ENCODE measurements at places on chromosomes 7 and 10.

DNA sequence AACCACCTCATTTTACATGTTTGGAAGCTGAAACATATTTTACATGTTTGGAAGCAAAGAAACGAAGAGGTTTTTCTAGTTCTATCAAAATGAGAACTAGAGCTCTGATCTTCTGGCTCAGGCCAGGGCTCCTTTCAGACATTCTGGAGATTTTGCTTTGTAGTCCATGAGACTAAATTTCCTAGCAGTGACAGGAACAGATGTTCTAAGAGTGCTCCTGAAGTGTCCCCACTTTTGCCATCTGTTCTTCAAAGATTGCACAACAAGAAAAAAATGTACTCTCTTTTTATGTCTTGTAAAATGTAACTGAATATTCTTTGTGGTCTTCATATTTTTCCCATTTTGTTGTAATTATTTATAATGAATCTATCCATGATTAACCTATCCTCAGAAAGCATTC is 196.4 kb upstream of the PCLO start:
- DNase-seq = no peak

- no peak for DNase-seq
Measured at GRCh38 chr10:113045147-113046055, 95.4 kb downstream of the TCF7L2 start.

- no peak for DNase-seq
Measured at GRCh38 chr7:126988022-126988421, 264.7 kb downstream of the GRM8 start.

- peak; percentile 54 for DNase-seq
Measured at GRCh38 chr7:108146070-108146842, 16.1 kb upstream of the LAMB4 start.

- DNase-seq = no peak
Measured at GRCh38 chr10:119656760-119657159, 5.6 kb downstream of the BAG3 start.

GRCh38 chr10:130921911-130922440 is 389.5 kb downstream of the TCERG1L start:
- no peak for DNase-seq

DNA sequence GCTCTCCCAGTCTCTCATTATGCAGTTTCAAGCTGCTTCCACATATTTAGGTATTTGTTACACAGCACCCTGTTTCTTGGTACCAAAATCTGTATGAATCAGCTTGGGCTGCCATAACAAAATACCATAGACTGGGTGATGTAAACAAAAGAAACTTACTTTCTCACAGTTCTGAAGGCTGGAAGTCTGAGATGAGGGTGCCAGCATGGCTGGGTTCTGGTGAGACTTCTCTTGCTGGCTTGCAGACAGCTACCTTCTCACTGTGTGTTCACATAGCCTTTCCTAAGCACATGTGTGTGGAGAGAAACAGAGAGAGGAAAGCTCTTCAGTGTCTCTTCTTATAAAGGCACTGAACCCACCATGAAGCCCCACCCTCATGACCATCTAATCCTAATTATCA is 15.7 kb upstream of the CBLL1 start:
- DNase-seq = no peak

DNA sequence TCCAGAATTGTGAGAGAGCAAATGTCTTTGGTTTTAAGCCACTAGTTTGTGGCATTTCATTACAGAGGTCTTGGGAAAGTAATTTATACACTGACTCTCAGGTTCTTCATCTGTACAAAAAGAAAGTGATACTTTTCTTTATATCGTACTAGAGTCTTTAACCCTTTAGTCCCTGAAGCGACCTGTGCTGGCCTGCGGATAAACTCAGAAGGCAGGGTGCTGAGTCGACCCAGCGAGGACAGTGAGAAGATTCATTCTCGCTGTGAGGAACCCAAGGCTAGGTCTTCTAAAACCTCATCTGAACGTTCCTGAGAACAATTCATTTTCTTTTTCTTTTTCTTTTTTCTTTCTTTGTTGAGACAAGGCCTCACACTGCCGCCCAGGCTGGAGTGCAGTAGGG is 514.2 kb upstream of the MGMT start:
- no peak for DNase-seq

- DNase-seq = no peak
Measured at GRCh38 chr7:51356849-51357516, 40.4 kb upstream of the COBL start.

GRCh38 chr7:92456236-92456635 is 9.0 kb downstream of the GATAD1 start:
- no peak for DNase-seq

DNA sequence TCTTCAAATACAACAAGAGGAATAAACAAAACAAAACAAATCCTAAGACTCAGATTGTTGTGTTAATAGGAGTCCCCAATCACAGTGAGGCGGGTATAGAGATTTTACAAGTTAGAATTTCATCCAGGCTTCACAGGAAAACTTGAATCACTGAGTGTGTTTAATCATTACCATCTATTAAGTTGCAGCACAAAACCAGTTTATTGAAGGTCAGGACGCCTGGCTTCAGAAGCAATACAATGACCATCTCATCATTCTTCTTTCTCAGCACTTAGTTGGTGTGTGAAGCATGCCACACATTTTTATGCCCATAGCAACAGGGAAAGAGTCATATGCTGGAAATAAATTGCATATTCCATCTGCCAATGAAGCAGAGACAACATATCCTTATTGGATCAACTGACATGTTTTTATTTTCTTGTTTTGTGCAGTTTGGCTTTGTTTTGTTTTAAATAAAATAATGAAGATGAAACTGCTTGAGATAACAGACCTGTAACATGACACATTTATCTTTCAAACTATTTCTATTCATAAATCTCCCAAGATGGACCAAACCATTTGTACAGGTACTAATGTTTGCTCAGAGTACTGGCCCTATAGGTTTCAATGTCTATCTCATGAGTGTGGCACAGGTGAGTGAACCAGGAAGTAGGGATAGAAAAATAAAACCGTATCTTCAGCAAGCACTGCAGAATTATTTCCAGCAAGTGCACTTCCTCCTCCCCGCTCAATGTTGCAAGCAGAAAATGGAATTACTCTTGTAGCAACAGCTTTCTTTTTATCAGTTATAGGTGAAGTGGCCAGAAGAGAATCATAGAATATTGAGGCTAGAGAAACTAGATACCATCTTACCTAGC is 40.4 kb downstream of the TAC1 start:
- DNase-seq = no peak

- DNase-seq = no peak
Measured at GRCh38 chr10:106857213-106857612, 307.3 kb downstream of the SORCS1 start.

GRCh38 chr10:75304741-75305390 is 69.1 kb upstream of the COMTD1 start:
- DNase-seq = no peak

DNA sequence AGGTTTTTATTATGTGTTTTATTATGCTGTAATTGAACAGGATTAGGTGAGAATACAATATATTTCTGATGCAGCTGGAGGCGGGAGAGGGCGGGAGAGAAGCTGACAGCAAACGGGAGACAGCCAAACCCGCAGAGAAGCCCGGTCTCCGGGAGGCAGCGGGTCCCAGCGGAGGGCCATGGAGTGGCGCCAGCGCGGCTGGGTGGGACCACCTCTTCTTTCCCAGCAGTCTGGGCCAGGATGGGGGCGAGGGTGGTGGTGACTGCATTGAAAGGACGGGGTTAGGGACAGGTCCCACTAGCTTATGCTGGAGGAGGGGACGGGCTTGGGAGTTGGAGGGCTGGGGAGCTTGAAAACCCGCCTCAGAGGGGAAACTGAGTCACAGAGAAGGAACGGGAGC is 14.5 kb upstream of the KAZALD1 start:
- DNase-seq = peak; percentile 21

GRCh38 chr10:49296836-49297235 is 2.1 kb upstream of the C10orf71 start:
- DNase-seq = peak; percentile 32

GRCh38 chr10:109207361-109207760 is 716.0 kb downstream of the XPNPEP1 start:
- DNase-seq = no peak

GRCh38 chr7:1757601-1758000 is 87.5 kb downstream of the ELFN1 start:
- no peak for DNase-seq

DNA sequence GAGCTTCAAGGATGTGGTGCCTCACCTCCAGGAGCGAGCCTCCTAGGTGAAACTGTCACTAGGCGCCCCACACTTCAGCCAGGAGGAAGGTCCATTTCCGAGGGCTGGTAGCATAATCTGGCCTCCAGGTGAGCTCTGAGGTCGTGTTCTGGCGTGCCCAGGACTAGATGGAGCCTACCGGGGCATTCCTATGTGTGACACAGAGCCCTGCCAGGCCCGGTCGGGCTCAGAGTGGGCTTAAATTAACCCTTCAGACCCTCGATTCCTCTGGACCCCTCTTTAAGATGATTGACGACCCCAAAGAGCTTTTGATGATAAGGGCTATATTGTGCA is 233.1 kb downstream of the EBF3 start:
- DNase-seq = no peak

DNA sequence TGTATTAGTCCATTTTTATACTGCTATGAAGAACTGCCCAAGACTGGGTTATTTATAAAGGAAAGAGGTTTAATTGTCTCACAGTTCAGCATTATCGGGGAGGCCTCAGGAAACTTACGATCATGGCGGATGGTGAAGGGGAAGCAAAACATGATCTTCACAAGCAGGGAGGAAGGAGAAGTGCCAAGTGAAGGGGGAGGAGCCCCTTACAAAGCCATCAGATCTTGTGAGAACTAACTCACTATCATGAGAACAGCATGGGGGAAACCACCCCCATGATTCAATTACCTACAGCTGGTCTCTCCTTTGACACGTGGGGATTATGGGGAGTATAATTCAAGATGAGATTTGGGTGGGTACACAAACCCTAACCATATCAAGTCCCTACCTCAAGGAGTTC is 85.4 kb downstream of the JAZF1 start:
- no peak for DNase-seq

GRCh38 chr7:103989785-103990767 is 618 bp upstream of the RELN start:
- peak; percentile 68 for DNase-seq

- DNase-seq = peak; percentile 35
Measured at GRCh38 chr7:16098585-16099179, 322.7 kb downstream of the CRPPA start.

DNA sequence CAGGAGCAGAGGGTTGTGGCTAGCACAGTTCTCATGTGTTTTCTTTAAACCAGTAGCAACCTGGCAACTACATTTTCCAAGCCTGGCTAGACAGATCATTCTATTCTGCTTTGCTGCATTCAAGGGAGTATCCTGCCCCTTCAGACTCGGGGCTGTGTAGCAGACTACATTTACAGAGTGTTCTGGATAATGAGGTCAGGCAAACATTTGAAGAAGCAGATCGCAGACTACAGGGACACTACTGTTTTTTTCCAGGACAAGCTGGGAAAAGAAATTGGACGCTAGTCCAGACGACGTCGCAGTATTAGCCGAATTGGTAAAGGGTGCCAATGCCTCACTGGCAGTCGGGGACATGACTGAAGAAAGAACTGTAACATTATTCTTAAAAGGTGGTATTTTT is 61.0 kb upstream of the PAPSS2 start:
- no peak for DNase-seq

All from iPS-NIHi11 (cell line).